Foreskin fibroblast (primary cell): ENCODE measurements at places on chromosomes 6 and 20.

GRCh38 chr20:31705598-31706597 is 16.8 kb downstream of the BCL2L1 start:
- DNase-seq: no peak

- DNase-seq: no peak
Measured at GRCh38 chr6:126026001-126026400, 39.7 kb downstream of the TRMT11 start.

- DNase-seq: no peak
Measured at GRCh38 chr20:32241807-32242206, 34.1 kb downstream of the POFUT1 start.

DNA sequence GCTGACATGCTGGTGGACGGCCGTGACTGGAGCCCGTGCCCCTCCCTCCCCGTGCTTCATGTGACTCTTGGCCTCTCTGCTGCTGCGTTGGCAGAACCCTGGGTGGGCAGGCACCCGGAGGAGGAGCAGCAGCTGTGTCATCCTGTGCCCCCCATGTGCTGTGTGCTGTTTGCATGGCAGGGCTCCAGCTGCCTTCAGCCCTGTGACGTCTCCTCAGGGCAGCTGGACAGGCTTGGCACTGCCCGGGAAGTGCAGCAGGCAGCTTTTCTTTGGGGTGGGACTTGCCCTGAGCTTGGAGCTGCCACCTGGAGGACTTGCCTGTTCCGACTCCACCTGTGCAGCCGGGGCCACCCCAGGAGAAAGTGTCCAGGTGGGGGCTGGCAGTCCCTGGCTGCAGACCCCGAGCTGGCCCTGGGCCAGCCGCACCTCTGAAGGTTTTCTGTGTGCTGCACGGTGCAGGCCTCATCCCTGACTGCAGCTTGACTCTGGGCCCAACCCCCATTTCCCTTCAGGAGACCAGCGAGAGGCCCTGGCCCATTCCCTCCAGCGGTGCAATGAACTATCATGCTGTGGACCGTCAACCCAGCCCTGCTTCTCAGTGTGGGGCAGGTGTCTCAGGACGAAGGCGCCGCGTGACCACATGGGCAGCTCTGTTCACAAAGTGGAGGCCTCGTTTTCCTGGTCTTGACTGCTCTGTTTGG is 8.1 kb downstream of the NPBWR2 start:
- DNase-seq: no peak

- DNase-seq: no peak
Measured at GRCh38 chr20:62611819-62612218, 30.5 kb upstream of the SLCO4A1 start.

DNA sequence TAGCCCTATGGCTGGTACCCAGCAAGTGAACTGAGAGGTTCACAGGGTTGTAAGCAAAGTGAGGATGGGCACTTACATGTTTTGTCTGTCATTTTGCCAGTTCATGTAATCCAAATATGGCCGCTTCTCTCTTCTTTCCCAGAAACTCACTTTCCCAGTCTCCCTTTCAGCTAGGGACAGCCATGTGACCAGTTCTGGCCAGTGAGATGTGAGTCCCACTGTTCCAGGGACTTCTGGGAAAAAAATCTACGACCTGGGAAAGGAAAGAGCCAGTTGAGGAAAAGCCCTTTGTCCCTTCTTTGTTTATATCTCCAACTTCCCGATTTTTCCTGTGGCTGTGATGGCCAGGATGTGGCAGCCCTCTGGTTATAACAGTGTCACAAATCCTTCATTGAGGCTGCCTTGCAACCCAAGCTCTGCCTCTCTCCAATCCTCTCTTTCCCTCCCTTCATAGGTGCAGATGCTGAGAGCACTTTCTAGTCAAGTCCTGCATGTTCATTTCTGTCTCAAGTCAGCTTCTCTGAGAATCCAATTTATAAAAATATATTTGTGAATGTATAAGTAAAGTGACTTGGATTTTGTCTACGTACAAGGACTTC is 148.6 kb upstream of the ZFP64 start:
- no peak for DNase-seq

- no peak for DNase-seq
Measured at GRCh38 chr20:35087791-35088190, 4.8 kb downstream of the TRPC4AP start.

- DNase-seq: no peak
Measured at GRCh38 chr20:58908221-58908620, 55.7 kb downstream of the GNAS start.

DNA sequence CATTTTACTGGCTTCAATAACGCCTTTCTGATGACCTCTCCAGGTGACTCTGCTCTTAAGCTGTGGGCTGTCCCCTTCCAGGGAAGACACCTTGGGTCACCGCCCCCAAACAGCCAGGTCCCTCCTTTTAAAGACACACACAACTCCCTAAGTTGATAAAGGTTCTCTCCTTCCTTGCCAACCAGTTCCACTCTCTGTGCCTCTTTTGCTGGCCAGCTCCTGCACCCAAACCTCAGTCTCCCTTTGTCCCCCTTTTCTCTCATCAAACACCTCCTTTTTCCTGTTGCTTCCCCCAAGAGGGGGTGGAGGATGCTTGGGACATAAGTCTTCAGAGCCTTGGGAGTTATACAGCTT is 1.0 kb downstream of the NCOA6 start:
- DNase-seq: peak; percentile 64
